Common myeloid progenitor, CD34-positive (primary cell): ENCODE measurements at places on chromosomes 7 and 10.

- no peak for DNase-seq
Measured at GRCh38 chr7:101678658-101679057, 49.6 kb upstream of the MYL10 start.

DNA sequence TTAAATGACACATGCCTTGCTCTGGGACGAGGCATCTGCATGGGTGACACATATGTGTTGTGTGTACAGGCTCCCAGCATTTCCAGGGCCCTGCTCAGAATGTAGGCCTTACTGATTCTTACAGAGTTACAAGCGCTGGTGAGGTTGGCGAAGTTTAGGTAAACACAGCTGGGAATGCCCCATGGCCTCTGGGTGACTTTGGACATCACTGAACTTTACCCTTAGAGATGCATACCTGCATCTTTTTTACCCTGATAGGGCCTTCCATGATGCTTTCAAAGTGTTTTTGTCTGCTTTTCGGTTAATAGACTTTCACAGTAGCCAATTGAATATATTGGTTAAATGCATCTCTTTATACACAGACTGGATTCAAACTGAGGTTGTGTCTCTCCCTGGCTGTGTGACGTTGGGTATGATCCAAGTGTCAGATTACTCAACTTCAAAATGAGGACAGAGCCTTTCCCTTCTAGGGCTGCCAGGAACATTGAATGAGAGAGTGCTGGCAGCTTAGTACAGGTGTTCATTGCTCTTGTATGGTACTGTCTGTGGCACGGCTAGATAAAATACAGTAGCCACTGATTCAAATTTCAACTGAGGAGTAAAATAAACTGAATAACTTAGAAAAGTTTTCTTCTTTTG lies 29.5 kb downstream of the EGFR start:
- DNase-seq = no peak

DNA sequence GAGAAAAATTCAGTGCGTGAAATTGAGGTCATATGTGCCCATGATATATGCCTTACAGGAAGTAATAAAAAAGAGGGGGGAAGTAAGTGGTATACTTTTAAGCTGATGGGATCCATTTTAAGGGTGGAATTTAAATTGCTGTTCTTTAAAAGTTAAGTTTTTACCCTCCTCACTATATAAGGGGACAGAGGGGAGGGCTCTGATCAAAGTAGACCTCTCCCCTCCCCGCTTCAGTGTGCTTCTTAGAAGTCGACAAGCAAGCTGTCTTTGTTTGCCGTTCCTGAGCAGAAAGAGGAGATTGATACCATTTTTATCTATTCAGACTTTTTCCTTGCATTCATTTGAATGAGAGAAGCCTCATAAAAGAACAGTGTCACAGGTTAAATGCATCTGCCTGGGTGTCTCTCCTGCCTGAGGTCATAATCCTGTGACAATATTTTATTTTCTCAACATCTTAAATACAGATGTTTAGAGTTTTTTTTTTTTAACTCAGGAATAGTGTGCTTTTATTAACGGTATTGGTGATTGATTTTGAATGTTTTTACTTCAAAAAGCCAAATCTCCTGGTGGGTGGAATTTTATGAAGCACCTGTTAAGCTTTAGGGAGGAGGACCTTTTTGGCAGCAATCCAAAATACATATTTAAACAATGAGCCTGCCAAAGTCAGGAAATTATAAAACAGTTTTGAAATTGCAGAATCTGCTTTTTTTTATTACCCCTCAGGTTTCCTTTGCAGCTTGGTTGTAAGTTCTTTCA lies 141.7 kb downstream of the KAT6B start:
- peak; percentile 63 for DNase-seq

DNA sequence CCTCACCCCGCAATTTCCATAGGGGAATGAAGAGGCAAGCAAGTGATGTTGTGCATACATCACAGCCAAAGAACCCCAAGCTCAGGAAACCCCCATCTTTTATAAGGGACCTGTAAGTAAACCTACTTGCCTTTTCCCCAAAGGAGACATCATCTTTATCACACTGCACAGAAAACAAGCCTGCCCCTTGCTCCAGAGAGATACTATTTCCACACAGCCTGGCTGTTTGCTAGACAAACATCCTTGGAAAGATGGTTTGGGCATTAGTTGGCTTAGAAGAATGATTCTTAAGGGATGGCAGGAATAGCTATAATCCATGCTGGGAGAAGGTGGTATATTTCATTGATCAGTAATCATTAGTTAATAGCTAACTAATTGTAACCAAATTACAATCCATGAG lies 123.7 kb upstream of the SEC61G start:
- no peak for DNase-seq

GRCh38 chr10:76902949-76903348 lies 734.7 kb downstream of the KCNMA1 start:
- peak; percentile 21 for DNase-seq

DNA sequence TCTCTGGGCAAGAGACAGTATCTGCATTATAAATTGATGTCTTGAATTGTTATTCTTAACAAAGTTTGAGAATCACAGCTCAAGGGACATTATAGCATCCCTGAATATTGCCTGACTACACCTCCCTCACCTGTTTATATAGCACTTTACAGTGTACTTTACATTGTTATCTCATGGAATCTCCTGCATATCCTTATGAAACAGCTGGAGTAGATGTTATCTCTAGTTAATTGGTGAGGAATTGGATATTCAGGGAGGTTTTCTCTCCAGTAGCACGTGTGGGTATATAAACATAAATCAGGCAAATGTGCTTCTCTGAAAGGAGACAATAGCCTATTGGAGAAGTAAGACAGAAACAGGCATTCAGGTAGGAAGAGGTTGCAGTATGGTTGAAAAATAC lies 117.2 kb downstream of the SRI start:
- no peak for DNase-seq

GRCh38 chr7:32564542-32564941 lies 69.3 kb downstream of the AVL9 start:
- DNase-seq = peak; percentile 28

DNA sequence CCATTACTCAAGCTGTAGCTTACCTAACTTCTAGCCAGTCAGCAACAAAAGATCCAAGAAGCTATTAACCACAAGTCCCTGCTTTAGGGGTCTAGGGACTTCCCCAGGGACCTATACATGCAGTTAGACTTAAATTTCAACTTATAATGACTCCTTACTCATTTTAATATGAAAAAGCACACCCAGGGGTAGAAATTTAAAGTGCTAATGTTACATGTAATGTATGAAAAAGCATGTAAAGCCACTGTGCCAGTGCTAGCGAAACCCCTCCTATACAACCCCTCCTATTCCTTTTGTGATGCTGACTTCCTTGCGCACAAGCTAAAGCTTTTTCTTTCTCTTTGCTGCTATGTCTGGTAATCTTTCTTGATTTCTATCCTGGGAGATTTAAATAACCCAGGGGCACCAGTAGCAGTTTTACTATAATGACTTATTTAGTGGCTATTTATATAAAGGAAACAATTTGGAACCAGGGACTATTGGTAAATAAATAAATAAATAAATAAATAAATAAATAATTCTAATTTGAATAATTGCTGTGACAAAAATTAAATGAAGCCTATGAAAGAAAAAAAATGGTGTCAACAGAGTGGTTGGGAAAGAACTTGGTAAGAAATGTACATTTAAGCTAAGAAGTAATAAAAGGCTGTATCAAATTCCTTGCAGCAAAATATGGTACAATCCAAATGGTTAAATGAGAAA lies 110.5 kb upstream of the MAGI2 start:
- DNase-seq = no peak

- DNase-seq = no peak
Measured at GRCh38 chr7:26340476-26341018, 48.9 kb downstream of the SNX10 start.

DNA sequence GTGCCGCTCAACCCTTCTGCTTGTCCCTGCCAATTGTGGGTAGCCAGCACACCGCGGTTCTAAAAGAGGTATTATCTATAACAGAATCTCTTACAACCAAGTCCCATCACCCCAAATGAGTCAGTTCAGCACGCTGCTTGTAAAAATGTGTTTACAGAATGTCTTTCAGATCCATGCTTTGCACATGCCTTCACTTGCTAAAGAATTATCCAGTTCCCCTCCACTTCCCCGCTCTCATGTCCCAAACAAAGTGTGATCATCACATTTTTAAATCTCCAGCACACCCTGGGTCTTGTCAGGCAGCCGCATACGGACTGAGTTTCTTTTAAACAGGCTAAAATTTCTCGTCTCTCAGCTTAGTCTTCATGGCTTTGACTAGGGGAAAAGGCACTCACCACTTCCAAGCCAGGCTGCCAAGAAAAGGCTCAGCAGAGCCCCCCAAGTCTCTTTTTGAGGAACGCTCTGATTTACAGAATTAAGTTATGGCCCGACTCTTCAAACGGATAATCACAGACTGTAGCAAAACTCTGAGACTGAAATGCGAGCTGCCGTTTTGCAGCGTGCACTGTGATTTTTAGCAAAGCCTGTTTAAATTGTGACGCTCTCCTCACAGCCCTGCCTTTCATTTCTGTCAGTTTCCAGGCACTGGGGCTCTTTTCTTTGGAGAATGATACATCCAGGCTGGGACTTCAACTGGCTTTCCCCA lies 29.8 kb upstream of the FGFR2 start:
- DNase-seq = no peak

DNA sequence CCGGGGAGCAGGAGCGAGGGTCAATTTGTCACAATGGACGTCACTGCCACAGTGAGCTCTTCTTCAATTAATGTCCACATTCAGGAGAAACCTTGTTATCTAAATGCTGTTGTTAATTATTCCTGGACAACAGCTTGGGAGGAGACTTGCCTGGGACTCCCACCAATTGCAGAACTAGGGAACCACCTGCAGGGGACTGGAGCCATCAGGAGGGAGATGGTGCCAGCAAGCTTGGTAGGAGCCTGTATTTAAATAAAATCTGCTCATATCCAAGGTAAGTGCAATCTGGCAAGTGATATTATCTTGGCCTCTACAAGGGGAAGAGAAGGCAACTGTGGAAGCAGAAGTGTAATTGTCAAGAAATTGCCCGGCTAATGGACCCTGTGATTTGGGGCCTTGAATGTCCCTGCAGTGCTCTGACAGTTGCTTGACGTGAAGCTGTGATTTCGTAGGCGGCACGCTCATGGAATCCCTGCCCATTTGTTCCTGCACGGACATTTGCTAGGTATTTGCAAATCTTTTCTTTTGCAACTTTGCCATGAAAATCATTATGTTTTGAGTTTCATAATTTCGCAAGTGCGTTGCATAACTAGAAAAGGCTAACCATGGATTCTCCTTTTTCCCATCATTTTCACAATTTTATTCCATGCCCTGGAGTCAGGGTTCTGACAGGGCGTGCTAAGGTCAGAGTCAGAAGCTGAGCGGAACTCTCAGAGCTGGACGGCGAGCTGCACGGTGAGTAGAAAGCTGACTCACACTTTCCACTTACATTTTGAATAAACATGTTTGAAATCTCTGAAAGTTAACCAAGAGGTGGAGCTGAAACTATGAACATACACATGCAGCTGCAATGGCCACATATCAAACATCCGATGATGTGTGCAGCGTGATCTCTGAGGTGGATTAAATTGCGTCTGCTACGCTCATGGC lies 84.9 kb upstream of the TCERG1L start:
- DNase-seq = no peak

GRCh38 chr10:6757158-6757557 lies 177.1 kb upstream of the PRKCQ start:
- no peak for DNase-seq

DNA sequence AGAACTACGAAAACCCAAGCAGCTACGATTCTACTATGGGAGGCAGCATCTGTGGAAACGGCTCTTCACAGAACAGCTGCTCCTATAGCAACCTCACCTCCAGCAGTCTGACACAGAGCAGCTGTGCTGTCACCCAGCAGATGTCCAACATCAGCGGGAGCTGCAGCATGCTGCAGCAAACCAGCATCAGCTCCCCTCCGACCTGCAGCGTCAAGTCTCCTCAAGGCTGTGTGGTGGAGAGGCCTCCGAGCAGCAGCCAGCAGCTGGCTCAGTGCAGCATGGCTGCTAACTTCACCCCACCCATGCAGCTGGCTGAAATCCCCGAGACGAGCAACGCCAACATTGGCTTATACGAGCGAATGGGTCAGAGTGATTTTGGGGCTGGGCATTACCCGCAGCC lies 81.6 kb upstream of the SAMD8 start:
- no peak for DNase-seq

- no peak for DNase-seq
Measured at GRCh38 chr7:99000904-99001465, 122.7 kb downstream of the TRRAP start.

DNA sequence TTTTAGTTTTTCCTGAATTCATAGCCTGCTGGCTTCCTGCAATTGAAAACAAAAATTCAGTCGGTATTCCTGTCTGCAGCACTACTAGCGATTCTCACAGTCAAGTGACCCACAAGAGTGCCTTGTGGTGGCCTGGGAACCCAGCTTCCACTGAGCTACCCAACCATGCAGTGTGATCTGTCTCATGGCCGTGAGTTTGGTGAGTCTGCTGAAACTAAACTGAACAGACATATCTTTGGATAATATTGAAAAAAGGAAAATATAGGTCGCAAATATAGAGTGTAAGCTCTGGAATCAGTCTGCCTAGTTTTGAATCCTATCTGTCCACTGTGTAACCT lies 18.1 kb downstream of the ZNF786 start:
- DNase-seq = no peak

GRCh38 chr10:79939969-79940368 lies 8.9 kb downstream of the SFTPD start:
- DNase-seq = no peak

- no peak for DNase-seq
Measured at GRCh38 chr10:126380352-126381076, 7.8 kb downstream of the ADAM12 start.

GRCh38 chr7:139725077-139725476 lies 52.7 kb downstream of the HIPK2 start:
- DNase-seq = peak; percentile 30

- no peak for DNase-seq
Measured at GRCh38 chr7:14846405-14846804, 56.1 kb downstream of the DGKB start.

DNA sequence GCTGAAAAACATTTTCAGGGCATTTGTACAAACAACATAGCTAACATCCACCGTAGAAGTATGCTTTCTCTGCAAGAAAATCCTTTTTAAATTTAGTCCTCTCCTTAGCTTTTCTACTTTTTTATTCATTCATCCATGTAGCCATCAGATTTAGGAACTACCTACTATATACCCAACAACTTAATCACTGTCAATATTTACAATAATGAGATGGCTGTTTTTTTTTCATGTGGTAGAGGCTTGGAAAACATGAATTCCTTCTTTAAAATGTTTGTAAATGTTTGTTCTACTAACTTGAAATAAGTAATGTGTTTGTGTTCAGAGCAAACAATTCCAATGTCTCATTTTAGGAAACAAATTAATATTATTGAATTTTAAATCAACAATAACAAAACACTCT lies 78.2 kb upstream of the CAV2 start:
- no peak for DNase-seq

GRCh38 chr7:99472561-99473314 lies at the start of gene ZNF789:
TSS of gene ZNF789 (plus strand) at chr7:99472890. CDS start at chr7:99476457, 3,567 bp downstream.
- peak; percentile 98 for DNase-seq

GRCh38 chr7:138886501-138886917 lies 88.5 kb upstream of the ATP6V0A4 start:
- peak; percentile 90 for DNase-seq
